ENCODE measurements at places on chromosomes 2 and 18.

GRCh38 chr2:67453310-67453709 is 56.2 kb downstream of the ETAA1 start:
- DNase-seq: no peak

- no peak for DNase-seq
These were observed 83.7 kb upstream of the GALNT5 start for GRCh38 chr2:157173740-157174184.

DNA sequence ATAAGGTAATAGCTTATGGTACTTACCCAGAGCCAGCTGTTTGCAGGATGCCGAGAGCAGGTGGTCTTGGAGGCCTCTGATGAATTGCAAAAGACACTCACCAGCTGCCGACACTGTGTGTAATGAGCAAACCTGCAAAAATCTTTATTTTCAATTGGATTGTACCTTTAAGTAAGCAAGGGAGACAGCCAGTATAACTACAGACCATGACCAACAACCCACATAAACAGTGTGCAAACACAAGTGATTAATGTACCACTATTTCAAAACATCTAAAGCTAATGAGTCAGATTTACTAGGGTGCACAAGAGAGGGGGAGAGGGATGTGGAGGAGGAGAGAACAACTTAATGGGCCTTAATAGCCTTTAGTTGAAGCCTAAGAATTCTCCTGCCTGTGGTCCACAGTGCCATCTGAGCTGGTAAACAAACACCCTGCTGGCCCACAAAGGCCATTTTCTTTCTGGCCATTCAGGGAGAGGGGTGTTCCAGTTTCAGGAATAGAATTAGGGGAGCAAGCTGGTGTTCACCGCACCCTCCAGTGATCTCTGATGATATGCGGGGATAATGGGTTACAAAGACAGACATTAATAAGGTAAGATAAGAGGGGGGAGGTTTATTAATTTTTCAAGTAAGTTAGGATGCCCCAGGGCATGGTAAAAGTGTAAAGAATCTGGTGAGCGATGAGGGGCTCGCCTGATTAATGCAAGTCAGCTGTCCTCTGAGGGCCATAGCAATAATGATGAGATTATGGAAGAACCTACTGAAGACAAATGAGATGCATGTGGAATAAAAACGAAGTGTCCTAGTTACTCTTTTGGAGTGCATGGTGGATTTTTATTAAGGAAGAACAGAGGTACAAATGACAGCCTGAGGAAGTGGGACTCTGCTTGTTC is 196.4 kb downstream of the HRH4 start:
- peak; percentile 64 for DNase-seq

DNA sequence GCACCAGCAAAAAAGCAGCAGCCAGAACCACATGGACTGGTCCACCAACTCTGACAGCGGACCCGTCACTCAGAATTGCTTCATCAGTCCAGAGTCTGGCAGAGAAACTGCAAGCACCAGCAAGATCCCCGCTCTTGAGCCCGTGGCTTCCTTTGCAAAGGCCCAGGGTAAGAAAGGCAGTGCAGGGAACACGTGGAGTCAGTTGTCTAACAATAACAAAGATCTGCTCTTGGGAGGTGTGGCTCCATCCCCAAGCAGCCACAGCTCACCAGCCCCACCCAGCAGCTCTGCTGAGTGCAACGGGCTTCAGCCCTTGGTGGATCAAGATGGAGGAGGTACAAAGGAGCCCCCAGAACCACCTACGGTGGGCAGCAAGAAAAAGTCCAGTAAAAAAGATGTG is 269.3 kb downstream of the SETBP1 start:
- no peak for DNase-seq

DNA sequence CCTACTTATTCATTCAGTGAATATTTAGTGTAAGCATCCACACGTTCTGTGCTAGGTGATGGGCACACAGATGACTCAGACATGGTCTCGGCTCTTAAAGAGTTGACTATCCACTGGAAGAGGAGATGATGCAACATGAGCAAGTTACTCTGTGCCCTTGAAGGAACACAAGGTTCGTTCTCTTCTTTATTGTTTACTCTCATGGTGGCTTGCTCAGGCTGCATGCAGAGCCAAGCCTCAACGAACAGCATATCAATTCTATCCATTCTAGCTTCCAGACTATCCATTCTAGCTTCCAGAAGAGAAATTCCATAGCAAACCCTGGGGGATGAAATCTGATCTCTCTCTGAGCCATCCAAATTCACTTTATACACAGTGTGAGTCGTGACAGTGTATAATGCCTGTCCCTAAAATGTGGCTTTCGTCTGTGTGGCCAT is 68.1 kb upstream of the CTAGE1 start:
- DNase-seq: no peak

GRCh38 chr2:223811757-223812156 is 25.6 kb downstream of the AP1S3 start:
- no peak for DNase-seq

DNA sequence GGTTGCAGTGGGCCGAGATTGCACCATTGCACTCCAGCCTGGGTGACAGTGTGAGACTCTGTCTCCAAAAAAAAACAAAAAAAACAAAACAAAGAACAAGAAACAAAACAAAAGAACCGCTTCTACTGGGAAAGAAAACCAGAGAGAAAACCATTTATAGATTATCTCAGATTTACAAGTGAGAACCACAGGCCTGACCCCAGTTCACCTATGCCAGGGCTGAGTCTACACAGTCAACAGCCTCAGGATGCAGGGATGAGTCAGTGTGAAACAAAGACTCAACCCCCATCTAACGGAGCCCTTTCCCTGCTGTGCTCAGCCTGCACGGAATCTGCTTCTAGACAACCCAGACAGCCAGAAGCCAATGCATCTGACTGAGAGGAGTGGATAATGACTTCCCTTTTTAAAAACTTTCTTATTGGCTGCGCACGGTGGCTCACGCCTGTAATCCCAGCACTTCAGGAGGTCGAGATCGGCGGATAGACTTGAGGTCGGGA is 25.5 kb upstream of the YWHAQ start:
- no peak for DNase-seq

- DNase-seq: peak; percentile 25
These were observed 85.4 kb downstream of the STPG4 start for GRCh38 chr2:47069628-47070154.

DNA sequence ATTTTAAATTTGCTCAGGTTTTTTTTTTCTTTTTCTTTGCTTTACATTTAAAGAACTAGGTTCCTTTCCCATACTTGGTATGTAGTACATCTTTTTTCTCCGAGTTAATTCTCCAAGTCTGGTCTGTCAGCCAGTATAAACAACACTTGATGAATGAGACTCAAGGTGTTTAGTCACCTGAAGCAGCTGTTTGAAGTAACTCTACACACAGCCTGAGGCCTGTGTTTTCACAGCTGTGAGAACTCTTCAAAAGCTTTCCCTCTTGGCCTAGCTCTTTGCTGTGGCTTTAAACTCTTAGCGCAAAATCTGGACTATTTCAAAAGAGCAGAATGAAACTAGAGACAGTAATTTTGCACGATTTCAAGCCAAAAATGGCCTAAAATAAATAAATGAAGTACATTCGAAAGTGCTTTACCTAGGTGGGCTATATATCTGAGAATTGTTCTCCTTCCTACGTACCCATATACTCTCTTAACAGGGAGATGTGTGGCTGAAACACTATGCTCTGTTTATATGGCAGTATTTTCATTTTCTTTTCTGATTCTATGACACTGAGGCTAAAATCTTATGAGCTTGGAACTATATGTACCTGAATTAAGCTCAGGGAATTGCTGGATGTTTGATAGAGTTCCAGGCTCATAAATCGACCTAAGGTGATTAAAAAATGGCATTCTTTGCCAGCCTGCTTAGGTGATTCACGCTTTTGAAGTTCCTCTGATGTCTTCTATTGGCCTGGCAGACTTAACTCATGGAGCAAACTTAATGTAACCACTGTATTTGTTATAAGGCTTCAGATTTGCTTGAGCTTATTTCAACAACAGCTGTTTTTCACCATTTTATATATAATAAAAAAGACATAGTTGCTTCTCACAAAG is 1044.1 kb upstream of the ZEB2 start:
- DNase-seq: peak; percentile 84

DNA sequence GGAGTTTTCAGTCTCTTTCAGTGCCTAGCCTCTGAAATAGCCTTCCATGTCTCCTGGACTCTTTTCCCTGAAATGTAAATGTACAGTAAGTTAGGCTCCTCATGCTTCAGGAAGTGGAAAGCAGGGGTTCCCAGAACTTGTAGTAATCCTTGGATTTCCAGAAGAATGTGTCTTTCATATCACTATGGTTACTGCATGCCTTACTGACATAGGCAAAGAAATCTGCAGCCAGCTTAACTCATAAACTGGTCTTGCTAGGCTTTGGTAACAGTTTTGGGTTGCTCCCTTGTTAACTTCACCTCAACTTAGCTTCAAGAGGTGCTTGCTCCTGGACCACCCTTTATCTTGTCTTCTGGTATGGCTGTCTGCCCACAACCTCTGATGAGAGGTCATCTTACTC is 686.8 kb upstream of the DDX18 start:
- no peak for DNase-seq

DNA sequence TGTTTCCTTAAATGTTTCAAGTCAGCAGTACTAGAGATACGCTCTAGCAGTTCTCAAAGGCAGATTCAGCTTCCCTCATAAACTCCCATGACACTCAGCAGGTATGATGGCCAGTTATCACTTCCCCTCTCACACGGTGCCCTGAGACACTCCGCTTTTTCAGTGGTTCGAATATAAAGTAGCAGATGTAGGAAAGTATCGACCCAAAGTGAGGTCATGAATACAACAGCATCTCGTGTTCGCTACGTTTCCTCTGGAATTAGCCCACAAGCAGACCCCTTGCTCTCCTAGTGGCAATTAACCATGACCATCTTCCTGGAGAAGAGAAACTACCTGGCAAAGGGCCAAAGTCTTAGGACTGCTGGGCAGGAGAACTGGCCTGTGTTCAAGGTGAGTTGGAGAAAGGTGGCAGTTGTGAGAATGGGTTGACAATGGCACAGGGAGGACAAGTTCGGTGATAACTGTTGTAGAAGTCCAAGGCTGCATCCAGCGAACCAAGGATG is 9.3 kb upstream of the AGBL5 start:
- peak; percentile 46 for DNase-seq

GRCh38 chr2:192060161-192060560 is 134.6 kb downstream of the TMEFF2 start:
- DNase-seq: no peak

DNA sequence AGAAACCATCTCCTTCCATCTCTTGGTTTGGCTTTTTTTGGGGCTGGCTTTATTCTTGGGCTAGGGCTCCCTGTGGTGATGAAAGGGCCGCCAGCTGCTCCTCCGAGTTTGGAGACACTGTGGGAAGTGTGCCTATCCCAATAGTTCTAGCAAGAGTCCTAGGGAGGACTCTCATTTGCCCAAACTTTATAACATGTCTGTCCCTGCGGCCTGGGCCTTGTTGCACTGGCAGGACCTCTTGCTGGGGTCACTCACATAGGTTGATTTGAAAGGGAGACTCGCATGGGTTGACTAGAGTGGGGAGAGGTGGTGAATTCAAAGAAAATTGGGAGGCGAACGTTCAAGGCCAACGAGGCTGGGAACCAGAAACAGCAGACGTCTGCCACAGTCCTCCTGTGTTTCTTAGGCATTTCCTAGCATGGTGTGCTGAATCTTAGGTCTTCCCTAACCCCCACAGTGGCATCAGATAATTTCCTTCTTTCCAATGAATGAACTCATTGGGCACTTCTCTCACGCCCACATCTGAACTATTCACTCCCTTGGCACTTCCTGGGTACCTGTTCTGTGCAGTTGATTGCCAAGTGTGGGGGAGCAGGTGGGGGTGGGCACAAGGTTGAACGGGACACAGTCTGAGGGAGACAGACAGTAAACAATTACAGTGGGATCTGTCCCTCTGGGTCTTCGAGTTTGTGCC is 26.8 kb downstream of the NIFK start:
- DNase-seq: no peak

DNA sequence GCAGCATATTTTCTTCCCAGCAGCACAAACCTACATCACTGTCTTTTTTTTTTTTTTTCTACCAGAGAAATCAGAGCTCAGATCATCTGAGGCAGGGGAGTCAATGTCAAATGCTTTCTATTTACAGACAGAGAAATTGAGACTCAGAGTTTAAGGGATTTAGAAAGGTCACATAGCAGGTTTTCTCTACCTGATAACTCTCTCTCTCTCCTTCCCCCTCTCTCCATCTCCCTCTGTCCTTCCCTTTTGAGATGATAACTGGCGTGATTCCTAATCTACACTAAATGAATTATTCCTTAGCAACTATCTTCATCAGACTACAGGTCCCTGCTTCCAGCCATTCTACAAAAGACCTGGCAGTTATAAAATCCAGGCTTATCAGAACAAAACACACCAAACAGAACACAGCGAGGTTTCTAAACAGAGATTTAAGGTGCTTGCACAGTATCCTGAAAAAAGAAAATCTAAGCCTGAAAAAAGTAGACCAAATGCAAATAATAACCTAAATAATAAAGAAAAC is 161.6 kb upstream of the PKDCC start:
- DNase-seq: no peak

GRCh38 chr2:39203382-39203781 is 40.4 kb downstream of the CDKL4 start:
- DNase-seq: no peak

GRCh38 chr2:158823486-158824237 is 28.5 kb downstream of the DAPL1 start:
- DNase-seq: no peak

DNA sequence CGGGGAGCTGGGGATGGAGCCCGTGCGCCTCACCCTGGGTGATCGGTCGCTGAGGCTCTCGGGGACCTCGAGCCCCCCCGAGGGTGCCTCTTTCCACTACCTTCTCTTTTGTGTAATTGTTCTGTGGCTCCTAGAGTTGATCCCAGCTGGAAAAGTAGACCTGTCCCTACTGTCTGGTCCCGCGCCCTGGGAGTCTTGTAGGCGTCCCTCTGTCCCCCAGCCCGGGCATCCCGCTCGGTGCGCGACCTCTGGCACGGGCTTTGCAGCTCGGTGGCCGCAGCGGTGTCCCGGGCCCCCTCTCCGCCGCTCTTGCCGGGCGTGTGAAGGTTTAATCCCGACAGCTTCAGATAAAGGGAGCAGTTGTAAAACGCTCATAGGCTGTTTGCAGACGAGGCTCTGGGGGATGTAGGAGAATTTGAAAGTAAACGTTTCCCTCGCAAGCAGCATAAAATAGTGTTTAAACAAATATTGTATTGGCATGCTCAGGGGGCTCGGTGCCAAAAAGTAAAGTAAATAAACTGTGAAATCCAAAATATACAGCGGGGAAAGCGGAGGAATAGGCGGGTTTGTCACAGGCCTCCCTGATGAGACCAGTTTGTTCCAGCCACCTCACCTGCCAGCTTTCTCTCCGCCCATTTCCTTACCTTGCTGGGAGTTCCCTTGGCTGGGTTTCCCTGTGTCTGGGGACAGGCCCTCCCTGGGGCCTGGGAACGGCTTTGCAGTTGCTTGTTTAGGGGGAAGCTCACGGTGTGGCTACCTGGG is 1.9 kb downstream of the GLI2 start:
- peak; percentile 66 for DNase-seq

- no peak for DNase-seq
These were observed 58.4 kb upstream of the CDCA7 start for GRCh38 chr2:173296235-173296634.

GRCh38 chr2:42296226-42296625 is 64.8 kb downstream of the COX7A2L start:
- no peak for DNase-seq

- no peak for DNase-seq
These were observed 11.4 kb upstream of the RBBP8 start for GRCh38 chr18:22921772-22922171.

GRCh38 chr2:118061135-118061955 is 26.9 kb upstream of the INSIG2 start:
- DNase-seq: no peak

- DNase-seq: no peak
These were observed 45.2 kb upstream of the SLC4A10 start for GRCh38 chr2:161578998-161579397.

- no peak for DNase-seq
These were observed 303.5 kb upstream of the ZNF804A start for GRCh38 chr2:184294831-184295230.

- no peak for DNase-seq
These were observed 175.7 kb downstream of the PIEZO2 start for GRCh38 chr18:10973567-10974203.
